Stimulated activated CD8-positive, alpha-beta memory T cell treated with anti-CD3 and anti-CD28 coated beads, Interleukin-12 subunit alpha, Interleukin-12 subunit beta, amount 100 ng/mL, for 4 hours (primary cell): ENCODE measurements at places on chromosomes 16 and 17.

DNA sequence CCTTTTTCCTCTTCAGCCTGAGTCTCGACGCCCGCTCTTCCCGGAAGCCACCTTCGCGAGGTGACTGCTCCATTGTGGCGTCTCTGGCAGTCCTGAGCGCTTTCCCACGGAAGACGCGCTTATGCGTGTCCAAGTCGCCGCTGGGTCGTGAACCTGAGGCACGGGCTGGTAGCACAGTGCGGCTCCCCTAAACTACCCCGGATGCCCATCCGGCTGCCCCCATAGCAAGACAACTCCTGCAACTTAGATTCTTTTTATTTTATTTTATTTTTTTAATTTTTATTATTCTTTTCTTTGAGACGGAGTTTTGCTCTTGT, 2.1 kb upstream of the ESRP2 start:
- DNase-seq = no peak

GRCh38 chr17:54947396-54947795, 21.1 kb downstream of the COX11 start:
- DNase-seq = no peak

DNA sequence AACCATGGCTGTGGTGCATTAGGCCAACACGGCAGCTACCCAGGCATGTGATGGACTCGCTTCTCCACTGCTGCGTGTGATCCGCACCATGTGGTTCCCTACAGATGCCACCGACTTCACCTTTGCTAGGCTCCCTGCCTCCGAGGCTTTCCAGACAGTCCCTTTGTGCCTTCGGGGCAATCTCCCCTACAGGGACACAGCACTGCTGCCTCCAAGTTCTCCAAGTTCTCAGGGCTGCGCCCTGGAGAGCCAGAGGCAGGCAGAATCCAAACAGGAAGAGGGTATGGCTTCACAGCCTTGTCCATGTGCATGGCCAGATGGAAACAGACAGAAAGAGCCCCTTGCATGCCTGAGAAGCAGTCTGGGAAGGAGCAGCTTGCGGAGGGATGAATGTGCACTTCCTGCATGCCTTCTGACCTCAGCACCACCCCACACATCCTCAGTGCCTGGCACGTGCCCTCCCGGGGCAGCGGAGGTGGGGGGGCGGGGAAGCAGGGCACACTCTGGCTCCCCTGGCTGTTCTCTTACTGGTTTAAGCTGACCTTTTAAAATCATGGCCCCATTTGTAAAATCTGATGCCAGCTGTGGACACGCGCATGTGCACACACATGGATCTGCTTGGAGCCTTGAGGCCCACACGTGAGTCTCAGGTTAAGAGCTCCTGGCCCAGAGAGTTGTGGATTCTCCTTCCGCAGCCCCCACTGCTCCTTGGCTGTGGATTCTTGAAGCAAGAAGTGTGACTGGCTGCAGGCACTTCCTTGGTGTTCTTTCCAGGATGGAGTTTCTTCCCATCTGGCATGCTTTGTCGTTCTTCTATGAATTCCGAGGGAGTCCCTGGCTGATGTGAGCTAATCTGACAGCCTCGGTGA, 55.3 kb upstream of the MTSS2 start:
- no peak for DNase-seq

- no peak for DNase-seq
These were observed 2.8 kb upstream of the ALDOC start for GRCh38 chr17:28579526-28579925.

DNA sequence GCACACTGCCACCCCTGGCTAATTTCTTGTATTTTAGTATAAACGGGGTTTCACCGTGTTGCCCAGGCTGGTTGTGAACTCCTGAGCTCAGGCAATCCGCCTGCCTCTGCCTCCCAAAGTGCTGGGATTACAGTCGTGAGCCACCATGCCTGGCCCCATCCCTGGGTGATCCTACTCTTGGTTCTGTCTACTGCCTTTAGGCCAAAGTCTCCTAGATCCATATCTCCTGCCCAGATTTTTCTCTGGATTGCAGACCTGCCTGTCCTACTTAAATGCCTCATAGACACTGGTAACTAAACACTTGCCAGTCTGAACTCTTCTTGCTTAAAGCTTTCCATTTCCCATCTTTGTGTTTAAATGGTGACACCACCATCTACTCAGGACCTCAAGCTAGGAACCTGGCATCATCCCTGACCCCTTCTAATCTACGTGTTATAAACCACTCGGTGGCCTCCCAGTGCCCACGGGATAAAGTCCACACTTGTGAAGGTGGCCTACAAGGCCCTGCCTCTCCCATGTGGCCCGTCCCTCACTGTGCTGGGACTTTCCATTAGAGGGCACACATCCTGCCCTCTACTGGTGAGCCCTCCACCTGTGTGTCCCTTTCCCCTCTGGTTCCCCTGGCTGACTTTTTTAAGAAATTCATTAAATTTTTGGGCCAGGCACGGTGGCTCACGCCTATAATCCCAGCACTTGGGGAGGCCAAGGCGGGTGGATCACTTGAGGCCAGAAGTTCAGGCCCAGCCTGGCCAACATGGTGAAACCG, 51.1 kb downstream of the USP43 start:
- DNase-seq = no peak
